ENCODE measurements at places on chromosomes 7 and 10.

DNA sequence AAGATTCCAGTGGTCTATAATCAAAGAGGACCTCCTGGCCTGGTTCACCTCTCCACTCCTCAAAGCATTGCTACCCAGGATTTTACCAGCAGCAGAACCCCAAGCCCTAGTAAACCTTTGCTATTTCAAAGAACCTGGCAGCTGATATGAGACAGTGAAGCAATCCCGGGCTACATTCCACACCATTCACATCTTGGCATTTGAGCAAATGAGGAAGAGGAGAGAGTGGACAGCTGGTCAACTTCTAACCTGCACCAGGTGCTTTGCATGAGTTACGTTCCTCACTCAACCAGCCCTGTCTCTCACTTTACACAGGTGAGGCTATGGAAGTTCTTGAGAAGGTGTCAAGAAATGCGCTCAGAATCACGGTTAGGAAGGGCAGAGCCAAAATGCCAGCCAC lies 1.1 kb downstream of the CCDC3 start:
- DNase-seq, result no peak

DNA sequence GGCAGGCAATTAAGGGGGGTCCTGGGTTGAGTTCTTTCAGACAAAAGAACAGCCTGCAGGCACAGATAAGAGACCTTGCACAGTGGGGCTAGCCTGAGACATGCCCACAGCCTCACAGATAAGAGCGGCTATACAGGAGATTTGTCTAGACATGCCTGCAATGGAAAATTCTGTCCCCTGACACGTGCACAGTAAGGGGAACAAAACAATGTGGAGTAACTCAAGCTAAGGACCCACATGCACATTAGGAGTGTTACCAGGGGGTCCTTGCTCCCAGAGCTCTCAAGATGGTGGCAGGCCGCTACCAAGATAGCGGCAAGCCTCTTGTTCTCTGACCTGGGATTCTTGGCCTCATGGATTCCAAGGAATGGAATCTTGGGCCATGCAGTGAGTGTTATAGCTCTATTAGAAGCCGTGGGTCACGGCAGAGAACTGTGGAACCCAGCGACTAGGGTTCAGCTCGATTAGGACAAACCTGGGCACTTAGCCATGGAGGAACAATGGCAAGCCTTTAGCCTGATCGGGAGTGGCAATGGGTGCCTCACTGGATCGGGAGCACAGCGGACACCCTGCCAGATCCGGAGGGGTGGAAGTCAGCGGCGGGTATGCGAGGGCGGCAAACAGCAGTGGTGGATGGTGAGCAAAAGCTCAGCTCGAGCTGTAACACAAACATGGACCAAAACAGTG lies 196.9 kb downstream of the CCSER2 start:
- DNase-seq, result no peak

- no peak for DNase-seq
Measured at GRCh38 chr7:154649434-154649833, 353.5 kb downstream of the PAXIP1 start.

- DNase-seq, result no peak
Measured at GRCh38 chr7:50591480-50592438, 26.6 kb upstream of the DDC start.
